ENCODE measurements at places on chromosomes 4 and X.

DNA sequence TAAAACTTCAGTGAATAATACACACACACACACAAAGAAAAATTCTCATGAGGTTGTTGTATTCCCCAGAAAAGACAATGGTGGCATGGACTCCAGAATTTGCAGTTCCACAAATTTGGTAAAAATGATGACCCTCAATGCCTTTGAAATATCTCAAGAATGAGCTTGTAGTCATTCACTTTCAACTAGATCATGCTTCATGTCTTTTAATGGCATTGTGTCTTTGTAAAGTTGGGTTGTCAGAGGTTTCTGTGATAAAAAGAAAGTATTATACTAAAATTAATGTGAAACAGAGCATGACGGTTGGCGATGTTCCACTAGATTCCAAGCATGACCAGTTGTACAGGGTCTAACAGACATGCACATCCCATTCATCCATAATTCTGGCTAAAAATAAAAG is 685.0 kb upstream of the FRG1 start:
- no peak for DNase-seq

GRCh38 chrX:101117701-101118100 is 19.7 kb downstream of the CENPI start:
- DNase-seq: no peak

DNA sequence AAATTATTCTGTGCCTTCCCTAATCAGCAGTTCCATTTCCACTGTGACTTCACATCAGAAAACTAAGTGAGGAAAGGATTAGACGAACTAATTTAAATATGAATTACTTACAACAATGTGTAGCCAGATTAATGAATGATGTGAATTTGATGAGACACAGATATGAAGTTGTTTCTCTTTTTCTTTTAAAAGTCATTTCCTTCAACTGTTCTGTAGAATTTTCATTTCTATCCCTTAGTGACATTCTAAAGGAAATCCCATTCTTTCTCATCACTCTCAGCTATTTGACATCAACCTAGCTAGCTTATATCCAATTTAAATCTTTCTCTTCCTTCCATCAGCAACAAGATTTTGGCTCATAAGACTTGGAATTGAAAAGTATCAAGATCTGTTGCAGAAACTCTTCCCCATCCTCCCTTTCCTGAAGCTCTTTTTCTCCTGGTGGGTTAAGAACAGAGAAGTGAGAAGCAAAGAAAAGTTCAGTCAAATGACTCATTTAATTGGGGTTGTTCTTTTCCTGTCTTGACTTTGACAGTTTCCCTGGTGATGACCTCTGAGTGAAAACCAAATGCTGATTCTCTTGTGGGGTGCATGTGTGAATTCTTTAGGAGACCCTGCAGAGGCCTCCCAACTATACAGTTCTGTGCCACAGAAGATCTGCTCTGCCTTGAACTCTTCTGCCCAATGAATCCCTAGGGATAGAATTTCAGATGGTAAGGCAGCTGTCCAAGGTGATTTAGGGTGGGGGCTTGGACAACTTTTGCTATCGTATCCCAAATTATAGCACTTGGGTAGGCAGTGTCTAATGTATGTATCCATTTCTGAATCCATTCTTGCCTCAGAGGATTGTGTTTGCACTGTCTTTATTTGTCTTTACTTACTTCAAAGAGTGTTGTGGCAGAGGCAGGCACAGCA is 232.5 kb upstream of the GPRIN3 start:
- DNase-seq: no peak

- no peak for DNase-seq
Measured at GRCh38 chr4:25826074-25826752, 36.6 kb downstream of the SEL1L3 start.

DNA sequence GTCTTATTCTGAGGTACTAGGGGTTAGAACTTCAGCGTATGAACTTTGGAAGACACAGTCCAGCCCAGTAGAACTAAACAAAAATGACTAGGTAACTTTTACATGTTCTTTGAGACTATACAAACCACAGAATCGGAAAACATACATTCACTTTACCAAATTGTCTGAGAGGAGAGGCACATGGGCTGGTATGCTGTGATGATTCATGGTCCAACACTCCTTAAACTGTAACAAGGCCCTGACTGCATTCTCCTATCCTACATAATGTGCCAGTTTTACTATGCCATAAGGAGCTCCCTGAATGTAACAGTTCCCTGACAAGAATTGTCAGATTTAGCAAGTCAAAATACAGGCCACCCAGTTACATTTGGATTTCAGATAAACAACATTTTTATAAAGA is 640.0 kb downstream of the RAB28 start:
- no peak for DNase-seq

DNA sequence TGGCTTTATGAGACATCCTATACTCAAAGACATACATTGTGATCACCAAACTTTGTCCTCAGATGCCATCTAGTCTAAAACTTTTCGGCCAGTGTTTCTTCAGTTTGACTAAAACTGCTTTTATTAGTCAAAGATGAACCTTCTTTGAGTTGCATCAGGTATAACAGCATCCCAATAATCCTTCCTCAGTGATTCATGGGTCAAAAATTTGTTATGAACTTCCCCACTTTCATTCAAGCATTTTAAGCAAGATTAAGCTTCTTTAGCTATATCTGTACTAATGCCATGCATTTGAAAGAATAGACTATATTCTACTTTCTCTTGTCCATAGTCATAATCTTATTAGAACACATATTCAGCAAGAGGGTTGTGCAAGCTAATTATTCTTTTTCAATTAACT is 1070.4 kb upstream of the ADGRL3 start:
- no peak for DNase-seq
